Activated B cell treated with CpG ODN at 0.5 μM for 24 hours (primary cell): ENCODE measurements at places on chromosomes 4 and X. TPM values are rescaled to one million over a fixed set of nuclear protein-coding genes. Genes with fewer than 3 reads are reported as not detected.

Gene ASMT
- total RNA-seq = 0.44 and 0.69 TPM in 2 replicates

Gene SPANXN3
- not detected in 2 replicates for total RNA-seq

- no peak for DNase-seq
Observed at GRCh38 chr4:81404294-81404693, 67.4 kb downstream of the RASGEF1B start.

GRCh38 chr4:38983291-38983690 lies 48.9 kb downstream of the TMEM156 start:
- no peak for DNase-seq

DNA sequence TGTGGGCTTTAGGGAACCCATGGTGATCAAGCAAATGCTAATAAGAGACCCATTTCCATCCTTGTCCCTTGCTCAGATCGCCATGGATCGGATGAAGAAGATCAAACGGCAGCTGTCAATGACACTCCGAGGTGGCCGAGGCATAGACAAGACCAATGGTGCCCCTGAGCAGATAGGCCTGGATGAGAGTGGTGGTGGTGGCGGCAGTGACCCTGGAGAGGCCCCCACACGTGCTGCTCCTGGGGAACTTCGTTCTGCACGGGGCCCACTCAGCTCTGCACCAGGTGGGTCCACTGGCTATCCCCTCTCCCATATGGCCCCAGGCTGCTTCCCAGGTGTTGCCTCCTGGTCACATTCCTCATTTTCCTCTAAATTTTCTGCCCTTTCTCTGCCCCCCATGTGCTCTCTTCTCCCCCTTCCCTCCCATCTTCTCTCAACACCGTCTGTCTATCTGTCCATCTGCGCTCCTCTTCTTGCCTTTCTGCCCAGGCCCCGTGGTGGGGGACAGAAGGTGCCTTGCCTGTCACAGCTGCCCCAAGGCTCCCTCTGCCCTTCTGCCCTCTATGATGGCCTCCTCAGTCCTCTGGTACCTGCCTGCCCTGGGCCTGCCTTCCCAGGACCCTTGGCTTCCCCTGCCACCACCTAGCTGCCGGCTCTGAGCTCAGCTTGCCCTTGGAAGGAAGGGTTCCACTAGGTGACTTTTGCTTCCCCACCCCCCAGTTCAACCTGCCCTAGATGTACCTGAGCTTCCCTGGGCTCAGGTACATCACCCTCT lies 5.2 kb downstream of the CDK16 start:
- DNase-seq = no peak

Gene CLCN4
- 3.4 and 4.7 TPM in 2 replicates for total RNA-seq

DNA sequence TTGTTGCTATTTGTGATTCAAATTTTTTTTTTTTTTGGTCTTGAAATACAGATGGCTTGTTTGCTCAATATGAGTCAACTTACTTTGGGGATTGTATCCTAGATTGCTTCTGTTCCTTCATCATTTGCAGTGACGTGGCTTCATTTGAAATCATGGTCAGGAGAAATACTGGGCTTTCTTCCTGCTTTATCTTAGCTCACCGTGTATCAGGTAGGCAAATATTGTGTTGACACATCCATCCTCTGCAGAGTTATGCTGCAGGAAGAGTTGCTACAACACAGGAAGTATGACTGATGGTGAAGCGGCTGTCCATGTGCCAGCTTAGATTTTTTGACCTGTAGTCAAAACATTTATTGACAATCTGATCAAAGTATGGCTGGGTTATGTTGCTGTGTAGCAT lies 232.2 kb downstream of the C4orf33 start:
- no peak for DNase-seq

- DNase-seq = no peak
Observed at GRCh38 chr4:27115221-27115620, 254.6 kb downstream of the STIM2 start.

Gene TECRL
- not detected in 2 replicates for total RNA-seq

GRCh38 chrX:49155243-49155899 lies 7.2 kb upstream of the MAGIX start:
- DNase-seq = no peak

DNA sequence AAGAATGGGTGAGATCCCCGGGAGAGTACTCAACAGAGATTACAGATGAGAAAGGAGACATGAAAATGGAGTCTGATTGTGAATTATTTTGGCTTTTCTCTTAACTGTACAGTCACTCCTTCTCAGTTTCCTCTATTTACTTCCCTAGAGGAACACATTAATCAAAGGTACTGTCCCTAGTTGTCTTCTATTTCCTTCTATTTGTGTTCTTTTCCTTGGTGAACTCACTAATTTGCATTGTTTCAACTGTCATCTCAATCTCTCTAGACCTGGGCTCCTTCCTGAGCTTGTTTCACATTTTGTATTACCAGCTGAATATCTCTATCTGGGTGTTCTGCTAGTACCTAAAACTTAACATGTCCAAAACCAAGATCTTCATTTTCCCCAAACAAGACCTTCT lies 59.8 kb downstream of the ABCB7 start:
- no peak for DNase-seq

DNA sequence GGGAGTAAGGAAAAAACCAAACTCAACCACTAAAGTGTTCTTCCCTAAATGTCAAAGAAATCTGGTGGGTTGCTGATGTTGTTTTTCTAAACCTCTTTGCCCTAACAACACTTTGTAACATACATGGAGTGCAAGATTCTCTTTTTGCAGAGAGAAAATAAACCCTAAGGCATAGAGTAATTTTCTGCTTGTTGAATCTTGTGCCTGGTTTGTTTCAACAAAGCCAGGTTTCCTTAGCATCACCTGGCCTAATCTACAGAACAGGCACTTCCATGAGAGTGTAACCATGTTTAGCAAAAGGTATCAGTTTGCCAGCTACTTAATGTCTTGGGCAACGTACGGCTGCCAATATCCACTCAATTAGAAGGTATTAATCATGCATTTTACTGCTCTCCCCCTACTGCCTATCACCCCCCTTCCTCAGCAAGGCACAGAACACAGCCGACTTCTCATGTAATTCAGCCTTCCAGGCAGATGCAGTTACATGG lies 219.2 kb downstream of the MAML3 start:
- DNase-seq = no peak

Gene MAGEB10
- total RNA-seq = not detected in 2 replicates

DNA sequence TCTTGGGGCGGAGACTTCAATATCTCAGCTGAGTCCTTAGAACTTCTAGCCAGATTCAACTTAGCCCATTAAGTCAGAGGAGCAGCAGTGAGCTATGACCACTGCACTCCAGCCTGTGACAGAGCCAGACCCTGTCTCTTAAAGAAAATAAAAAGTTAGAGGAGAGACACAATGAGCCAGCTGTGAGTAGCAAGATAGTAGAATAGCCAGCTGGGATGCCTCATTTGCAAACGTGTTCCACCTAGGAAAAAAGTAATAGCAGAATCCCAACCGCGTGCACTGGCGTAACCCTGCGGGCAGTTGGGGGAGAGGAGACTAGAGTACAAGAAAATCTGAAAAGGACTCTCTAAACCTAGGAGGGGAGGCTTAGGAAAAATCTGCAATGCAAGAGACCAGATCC lies 133.2 kb upstream of the ANXA3 start:
- DNase-seq = no peak

DNA sequence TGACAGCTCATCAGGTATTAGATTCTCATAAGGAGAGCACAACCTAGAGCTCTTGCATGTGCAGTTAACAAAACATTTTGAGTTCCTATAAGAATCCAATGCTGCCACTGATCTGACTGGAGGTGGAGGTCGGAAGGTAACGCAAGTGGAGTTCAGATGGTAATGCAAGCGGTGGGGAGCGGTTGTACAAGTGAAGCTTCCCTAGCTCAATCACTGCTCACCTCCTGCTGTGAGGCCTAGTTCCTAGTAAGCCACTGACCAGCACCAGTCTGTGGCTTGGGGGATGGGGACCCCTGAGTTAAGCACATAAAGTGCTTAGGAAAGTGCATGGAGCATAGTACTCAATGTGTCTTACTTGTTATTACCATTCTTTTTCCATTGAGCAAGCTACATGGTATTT lies 983.2 kb upstream of the IGFBP7 start:
- DNase-seq = no peak

DNA sequence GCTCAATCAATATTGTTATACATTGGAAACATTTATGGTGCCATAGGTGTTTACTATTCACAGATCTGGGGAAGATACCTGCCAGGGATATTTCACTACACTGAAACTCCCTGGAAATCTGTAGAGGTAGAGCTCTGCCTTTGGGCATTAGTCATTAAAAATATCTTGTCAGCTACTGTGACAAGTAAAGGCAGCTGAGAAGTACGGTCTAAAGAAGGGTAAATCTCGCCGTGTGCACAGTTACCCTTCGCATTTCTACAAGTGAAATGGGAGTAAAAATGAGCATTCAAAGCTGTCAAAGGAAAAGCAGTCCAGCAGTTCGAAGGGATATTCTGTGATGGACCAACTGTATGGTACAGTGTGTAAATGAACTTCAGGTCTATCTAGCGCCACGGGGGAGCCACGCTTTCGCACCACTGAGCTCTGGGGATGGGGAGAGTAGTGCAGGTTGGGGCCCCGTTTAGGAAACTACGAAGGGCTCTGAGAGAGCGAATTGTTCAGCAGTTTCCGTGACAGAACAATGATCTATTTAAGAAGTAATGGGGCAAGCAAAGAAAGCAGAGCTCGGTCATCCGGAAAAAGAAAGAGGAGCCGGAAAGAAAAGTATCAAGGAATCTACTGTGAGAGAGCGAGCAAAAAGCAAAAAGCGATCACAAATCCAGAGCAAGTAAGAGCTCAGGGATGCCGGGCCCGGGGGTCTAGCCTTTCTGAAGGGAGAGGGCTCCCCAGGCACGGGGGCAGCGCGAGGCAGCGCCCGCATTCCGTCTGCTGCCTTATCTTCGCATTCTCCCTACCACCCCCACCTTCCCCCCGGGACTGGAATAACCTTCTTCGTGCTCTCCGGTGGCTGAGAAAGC lies 646 bp downstream of the TIGD4 start:
- no peak for DNase-seq

GRCh38 chr4:150436598-150437370 lies 145.2 kb upstream of the MAB21L2 start:
- DNase-seq = no peak

Gene KIF4A
- total RNA-seq = 0.49 TPM in 2 replicates

DNA sequence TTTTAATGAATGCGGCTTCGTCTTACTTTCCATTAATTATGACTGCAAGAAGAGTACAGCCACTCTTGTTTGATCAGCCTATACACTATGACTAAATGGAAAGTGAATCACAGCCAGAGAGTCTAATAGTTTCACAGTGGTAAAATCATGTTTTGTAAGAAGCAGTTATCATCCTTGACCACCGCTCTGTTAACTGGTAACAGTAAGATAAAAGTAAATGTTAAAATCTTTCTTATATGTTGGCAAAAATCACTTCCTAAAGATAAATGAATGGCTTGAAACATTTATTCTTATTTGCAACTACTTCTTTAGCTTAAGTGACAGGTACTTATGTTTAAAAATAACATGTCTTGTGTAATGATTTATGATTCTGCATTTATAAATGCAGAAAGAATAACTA lies 13.2 kb downstream of the GALNT7 start:
- no peak for DNase-seq

DNA sequence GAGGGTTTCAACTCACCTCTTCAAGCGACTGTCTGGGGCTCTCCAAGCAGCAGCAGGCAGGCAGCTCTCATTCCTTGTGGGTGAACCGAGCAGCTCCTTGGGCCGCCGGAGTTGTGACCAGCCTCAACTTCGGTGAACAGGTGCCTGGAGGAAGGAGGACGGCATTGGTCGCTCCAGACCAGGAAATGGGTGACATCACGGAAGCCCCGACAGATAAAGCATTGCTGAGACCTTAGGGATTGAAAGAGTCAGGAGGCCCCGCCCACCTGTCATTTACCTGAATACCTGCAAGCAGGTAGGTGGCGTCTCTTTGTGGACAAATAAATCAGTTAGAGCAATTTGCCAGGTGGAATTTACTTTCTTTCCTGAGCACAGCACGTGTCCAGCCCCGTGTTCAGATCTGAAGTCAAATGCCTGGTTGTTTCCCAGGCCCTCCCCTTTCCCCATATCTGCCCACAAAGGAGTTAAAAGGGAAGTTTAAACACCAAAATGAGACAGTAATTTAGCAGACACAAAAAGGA lies at the start of gene LNX1:
Gene LNX1 (minus strand): TSS at position 115 of the 521 bp plus-strand sequence. CDS start 17,484 bp downstream, outside the sequence.
- DNase-seq = no peak

DNA sequence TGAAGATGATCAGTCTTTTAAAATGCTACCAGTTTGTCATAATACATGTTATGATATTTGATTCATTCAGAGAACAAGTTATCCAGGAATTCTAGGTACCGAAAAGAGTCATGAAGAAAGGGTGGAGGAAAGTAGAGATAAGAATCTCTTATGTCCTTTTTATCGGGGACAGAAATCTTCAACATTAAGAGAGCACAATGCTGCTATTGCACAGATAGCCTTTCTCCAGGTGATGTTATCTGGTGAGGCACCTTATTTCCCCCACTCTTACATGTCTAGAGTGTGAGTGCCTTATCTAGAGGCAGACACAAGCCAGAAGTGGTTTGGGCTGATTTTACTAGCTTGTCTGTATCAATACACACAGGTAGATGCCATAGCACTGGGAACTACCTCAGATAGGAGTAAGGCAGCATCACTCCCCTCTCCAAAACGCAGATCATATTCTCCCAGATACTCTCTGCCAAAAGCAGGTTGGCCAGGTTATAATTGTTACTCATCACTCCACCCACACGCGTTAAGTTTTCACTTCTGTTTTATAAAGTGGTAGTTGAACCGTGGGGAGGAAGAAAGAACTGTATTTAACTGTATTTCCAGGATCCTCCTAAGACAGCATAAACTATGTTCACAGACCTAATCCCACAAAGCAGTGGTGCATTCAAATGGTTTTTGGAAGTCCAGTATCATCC lies 38.4 kb downstream of the AREG start:
- no peak for DNase-seq

Gene TSPAN7
- not detected in 2 replicates for total RNA-seq

DNA sequence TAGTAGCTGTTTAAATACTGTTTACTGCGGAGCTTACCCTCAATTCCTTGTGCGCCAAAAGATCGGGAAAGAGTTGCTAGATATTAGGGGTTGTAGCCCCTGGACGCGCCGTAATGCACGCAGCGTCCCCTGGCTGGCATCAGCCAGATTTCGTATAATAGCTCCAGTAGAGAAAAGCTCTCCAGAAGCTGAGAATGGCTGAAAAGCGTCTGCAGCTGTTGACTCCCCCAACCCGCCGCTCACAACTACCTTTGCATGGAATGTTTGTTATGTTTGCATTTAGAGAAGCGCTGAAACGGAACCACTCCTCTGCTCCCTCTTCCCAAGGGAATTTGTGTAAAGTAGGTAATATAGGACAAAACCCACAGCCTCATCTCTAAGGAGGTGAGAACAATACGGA lies 3.7 kb downstream of the DOCK11 start:
- DNase-seq = no peak

DNA sequence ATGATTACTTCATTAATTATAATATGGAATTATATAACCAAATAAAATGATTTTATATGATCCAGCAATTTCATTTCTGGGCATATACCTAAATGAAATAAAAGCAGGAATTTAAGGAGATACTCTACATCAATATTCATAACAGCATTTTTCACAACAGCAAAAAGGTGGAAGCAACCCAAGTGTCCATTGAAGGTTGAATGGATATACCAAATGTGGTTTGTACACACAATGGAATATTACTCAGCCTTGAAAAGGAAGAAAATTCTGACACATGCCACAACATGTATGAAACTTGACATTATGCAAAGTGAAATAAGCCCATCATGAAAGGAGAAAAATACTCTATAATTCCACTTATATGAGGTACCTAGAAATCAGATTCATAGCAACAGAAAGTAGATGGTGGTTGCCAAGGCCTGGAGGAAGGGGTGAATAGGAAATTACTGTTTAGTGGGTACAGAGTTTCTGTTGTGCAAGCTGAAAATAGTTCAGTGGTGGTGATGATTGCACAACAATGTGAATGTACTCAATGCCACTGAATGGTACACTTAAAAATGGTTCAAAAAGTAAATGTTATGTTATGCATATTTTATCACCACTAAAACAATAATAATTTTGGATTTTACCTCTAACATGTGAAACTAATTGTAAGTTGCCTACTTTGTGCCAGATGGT lies 471.5 kb downstream of the SPRY1 start:
- no peak for DNase-seq

Gene TEX13D
- total RNA-seq = not detected in 2 replicates
